ENCODE measurements at places on chromosomes 4 and X. TPM values are rescaled to one million over a fixed set of nuclear protein-coding genes. Genes with fewer than 3 reads are reported as not detected.

DNA sequence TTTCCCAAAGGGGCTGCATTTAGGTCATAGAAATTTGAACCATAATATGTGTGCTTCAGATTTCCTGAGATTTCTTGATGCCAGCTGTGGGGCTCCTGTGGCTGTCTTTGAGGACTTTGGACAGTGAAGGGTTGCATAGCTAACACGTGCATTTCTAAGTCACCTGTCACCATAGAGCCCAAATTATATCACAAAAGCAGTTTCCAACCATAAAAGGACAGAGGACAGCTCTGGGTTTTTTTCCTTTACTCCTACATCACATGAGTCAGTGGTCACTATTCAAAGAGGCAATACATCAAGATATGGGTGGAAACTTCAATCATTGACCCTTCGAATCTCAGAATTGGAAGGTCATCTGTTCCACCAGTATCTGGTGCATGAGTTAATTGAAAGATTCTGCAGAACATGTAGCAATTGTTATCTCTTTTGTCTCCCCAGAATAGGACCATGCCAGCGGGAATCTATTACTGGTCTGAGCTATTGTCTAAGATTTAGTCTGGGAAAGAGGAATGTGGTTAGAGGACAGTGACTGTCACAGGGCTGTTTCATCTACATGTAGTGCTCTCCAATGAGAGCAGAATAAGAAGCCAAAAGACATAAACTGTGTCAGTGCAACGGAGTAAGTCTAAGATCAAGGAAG, 133.5 kb downstream of the AASDH start:
- no peak for DNase-seq

DNA sequence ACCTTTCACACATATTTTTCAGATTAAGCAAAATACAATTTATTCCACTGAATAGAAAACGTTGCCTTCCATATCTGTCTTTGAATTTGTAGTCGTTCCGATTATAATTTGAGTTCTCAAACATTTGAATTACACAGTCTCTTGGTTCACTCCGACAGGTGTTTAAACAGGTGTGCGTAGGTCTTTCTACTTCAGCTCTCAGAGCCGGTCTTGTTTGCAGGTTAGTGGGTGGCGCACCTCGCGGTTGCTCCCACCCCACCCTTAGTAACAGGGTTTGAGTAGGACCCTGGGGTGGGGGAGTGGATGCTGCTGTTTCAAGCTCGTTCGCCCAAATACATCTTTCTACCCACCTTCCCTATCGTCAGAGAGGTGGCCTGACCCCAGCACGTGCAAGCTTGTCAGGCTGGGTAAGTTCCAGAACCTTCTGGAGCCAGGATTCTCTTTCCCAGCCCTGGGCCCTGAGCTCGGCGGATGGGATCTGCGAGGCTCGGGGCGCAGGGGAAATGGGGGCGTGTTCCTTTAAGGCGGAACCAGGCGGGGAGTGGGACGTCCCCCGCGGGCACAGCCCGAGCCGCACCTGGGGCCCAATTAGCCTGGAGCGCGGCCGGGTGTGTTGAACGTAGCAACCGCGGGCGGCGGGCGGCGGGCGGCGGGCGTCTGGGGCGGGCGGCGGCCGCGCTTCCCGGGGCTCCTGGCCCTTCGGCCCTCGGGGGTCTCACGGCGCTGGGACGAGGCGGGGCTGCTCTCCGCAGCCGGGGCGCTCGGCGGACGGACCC, at the start of gene FAM149A:
Gene FAM149A (plus strand): TSS at position 591 of the 776 bp plus-strand sequence.
- DNase-seq, result no peak

DNA sequence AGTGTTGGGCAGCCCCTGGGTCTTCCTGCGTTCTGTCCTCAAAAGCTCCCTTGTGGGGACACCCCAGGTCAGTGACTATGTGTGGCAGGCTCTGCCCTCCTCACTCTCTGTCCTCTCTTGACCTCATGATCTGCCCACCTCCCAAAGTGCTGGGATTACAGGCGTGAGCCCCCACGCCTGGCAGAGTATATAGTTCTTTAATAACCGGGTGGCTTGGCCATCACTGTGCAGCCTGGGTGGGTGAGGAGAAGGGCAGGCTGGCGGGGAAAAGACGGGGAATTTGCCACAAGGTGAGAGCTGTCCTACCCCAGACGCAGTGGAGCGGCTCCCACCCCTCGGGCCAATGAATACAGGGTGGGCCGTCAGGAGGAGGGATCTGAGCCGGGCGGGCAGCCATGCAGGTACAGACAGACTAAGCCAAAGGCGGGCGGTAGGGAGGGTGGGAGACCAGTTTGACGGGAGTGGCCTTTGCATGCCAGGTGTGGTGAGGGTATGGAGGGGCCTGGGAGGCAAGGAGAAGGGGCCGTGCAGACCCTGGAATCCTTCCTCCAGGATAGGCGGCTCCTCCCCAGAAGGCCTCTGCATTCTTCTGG, 2.5 kb downstream of the SH3BP2 start:
- no peak for DNase-seq

Gene SPANXD
- total RNA-seq, result not detected

DNA sequence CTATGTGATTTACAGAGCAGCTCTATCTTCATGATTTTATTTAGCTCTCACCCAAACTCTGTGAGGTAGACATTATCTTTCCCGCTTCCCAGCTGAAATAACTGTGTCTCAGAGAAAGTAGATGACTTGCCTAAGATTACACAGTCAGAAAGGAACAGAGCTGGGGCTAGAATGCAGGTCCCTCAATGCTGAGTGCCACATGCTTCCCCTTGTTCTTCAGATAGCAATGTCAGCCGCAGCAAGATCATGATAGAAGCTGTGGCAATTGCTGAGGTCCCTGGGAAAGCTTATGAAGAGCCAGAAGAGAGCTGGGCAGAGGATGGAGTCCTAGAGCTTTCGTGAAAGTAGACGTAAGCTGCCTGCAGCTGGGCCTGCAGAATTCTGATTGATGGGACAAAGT, 11.1 kb upstream of the GABRE start:
- DNase-seq, result no peak

- no peak for DNase-seq
These were observed 6.4 kb downstream of the TRIML1 start for GRCh38 chr4:188145601-188146000.

- no peak for DNase-seq
These were observed 2529.3 kb downstream of the ARAP2 start for GRCh38 chr4:33714971-33715370.

DNA sequence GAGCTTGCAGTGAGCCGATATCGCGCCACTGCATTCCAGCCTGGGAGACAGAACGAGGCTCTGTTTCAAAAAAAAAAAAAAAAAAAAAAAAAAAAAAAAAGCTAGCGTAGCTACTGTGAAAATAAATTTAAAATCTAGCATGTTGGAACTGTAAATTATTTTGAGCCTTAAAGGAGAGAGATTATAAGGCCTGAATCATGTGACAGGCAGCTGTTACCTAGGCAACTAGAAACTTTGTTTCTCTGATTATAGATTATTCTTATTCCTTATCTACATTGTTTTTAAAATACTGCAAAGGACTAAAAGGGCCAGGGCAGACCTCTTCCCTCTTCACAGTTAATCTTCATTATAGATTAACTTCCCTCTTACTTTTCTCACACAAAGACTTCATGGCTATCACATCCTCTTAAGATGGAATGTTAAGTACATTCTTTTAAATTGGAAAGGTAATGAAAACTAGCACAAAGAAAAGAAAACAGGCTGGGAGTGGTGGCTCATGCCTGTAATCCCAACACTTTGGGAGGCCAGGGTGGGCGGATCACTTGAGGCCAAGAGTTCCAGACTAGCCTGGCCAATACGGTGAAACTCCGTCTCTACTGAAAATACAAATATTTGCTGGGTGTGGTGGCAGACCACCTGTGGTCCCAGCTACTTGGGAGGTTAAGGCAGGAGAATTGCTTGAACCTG, 21.1 kb upstream of the PDS5A start:
- DNase-seq, result no peak

DNA sequence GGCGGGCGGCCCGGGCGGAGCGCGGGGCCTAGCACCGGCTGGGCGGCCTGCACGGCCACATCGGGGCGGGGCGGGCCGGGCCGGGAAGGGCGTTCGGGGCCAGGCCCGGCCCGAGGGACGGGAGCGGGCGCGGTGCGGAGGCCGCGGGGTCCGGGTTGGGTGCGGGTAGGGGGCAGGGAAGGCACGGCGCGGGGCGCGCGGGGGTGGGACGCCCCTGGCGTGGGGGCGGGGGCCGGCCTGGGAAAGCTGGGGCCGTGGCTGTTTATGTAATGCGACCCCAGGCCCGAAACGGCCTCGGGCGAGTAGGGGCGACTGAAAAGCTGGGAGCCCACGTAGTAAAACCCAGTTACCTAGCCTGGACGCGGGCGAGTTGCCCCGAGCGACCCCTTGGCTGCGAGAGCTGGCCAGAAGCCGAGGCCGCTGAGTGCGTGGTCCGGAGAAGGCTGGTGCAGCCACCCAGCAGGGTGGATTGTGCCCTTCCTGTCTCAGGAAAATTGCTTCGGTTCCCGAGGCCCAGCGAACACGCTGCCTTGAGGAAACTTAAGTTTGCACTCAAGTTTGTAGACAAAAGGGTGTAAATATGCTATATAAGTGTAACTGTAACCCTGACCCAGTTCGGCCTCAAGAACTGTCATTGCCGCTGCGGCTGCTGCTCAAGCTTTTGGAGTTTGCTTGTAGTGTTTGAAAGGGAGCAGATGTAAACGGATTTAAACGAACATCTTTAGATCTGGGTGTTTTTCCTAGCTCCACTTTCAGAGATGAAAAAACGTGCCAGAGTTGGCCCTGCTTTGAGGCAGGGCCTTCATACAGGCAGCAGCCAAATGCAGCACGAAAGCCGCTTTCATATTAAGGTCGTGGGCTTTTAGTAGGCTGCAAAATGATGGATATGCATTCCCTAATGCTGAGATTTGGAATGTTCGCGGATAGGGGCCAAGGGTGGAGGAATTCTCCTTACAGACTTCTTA, 674 bp downstream of the SEC24B start:
- DNase-seq, result no peak

DNA sequence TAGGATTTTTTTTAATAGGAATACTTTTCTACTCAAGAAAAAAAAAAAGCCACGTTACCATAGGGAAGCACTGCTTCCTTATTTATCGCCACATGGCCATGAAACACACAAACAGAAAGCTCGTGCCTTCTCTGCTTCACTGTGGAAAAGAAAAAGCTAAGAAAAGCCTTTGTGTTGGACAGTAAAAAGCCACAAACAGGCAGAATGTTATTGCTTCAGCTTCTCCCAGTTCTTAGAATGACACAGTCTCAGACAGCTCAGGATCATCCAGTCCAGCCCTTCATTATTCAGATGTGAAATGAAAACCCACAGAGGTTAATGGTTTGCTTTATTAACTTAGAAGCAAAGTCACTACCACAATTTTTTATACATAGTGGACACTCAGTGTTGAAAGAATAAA, 181.6 kb upstream of the NOCT start:
- no peak for DNase-seq

DNA sequence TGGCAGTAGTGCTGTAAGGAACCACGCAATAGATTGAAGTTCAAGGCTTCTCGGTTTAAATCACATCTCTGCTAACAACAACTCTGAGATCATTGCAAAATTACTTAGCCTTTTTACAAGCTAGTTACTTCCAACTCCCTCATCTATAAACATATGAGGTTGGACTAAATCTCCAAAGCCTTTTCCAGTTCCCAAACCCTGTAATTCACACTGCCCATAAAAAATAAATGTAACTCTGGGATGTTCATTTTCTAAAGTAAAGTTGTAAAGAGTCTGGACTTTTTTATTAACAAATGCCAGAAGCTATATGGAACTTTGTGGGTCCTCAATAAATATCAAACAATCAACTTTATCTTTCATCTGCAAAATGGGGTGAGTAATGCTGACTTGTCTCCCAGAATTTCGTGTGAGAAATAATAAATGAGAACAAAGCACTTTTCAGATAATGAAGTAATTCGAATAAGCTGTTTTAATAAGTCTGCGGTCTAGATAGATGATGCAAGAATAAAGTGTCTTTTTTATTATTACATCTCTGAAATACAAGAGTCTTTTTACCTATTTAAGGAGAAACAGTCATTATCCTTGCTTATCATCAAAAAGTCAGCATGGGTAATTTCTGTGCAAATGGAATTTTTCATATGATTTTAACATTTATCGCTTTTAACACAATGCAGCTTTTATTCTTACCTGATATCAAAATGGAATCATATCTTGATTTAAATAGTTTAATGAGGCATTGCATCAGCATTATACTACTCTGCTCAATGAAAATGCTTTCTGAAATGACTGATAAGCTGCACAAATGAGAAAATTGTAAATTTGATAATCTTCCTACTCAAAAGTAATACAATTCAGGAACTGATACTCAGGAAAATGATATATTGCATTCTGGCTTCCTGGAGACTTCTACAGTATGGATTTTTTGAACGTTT, 252.6 kb downstream of the BANK1 start:
- no peak for DNase-seq

Gene HEPH
- total RNA-seq, result 0.76 TPM

DNA sequence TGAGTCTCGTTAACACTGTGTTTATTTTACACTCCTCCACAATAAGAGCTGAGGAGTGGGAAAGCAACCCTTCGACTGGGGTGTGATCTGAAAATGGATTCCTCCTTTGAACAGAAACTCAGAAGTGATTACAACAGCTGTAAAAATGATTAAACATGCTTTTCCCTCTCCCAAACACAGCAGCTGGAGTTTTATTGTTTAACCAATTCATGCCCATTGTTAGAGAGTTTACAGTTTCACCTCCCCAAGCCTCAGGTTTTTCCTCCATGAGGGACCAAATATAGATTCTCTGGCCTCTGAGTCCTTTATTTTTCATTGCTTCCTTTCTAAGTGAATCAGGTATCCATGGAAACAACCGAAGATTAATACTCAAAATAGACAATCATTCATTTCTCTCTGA, 263.0 kb upstream of the TAPT1 start:
- no peak for DNase-seq

DNA sequence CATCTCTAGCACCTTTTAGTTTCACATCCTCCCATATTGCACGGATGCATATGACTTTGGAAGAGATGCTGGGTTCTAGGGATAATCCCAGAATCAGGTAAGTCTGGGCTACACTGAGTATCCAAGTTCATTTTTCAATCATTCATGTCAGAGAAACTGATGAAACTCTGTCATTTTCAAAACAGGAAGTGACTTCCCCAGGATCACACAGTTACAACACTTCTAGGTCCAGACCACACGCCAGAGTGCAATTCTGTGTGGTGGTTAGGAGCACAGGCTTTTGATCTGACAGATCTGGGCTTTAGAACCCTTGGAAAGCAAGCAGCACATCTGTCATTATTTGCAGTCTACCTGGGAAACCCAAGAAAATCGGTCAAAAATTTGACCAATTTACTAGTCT, 52.1 kb upstream of the CDKN2AIP start:
- no peak for DNase-seq

DNA sequence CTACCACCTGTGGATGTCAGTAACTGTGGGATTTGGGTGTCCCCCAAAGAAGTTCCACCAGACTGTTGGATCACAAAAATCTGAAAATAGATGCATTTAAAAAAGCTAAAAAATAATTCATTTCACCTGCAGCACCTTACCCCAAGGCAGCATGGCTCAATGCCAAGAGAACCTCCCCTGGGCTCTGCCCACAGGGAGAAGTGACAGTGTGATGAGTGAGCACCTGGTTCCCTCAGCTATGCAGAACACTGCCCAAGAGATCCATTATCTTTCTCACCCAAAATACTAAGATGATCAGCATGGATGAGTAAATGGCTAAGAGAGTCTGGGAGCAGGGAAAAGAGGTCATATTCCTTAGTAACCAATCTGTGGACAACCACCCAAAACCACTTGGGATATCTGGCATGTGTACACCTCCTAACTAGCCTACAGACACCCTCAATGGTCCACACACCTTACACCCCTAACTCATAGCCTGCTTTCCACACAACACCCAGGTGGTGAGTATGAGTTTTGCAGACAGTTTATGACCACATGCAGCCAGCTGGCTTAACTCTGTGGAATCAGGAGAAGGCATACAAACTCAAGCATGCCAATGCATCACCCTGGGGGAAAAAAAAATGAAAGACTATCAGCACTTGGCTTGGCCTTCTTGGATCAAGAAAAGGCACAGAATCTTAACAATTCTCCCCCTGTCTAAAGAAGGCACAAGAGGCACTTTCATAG, 416.5 kb upstream of the SMIM31 start:
- DNase-seq, result no peak

Measured in esophagus squamous epithelium (tissue), 5 donors.